ENCODE measurements at places on chromosomes 13 and 19.

DNA sequence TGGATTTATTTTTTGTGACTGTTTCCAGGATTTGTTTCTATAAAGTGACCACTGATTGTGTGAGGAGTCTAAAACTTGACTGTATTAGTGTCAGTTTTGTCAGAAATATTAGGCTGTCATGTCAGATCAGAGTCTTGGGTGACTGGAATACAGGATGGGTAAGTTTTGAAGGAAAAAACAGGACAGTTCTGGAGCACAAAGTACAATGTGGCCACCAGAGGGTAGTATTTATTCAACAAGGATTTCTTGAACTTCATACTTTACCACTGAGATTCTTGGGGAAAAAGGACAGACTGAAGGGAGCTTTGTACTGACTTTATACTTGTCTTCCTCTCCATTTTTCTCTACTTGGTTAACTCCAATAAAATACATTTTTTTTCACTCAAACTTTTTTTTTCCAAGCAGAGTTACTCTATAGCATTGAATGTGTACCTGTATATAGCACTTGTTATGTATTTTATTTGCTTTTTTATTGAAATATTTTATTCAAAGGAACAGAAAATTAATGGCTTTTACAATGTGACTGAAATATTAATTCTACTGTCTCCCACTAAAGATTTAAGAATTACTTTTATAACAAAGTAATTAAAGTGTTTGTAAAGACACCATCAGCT, 51.1 kb downstream of the LMO7 start:
- DNase-seq, result no peak

DNA sequence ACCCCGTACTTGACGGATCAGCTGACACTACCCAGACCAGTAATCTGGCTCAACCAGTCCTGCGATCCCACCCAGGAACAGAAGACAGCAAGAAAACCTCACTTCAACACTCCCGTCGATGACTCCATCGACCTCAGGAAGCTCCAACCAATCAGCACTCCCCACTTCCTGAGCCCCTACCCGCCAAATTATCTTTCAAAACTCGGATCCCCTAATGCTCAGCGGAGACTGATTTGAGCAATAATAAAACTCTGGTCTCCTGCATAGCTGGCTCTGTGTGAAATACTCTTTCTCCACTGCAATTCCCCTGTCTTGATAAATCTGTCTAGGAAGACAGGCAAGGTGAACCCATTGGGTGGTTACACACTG, 1.2 kb downstream of the LSM4 start:
- DNase-seq, result no peak

DNA sequence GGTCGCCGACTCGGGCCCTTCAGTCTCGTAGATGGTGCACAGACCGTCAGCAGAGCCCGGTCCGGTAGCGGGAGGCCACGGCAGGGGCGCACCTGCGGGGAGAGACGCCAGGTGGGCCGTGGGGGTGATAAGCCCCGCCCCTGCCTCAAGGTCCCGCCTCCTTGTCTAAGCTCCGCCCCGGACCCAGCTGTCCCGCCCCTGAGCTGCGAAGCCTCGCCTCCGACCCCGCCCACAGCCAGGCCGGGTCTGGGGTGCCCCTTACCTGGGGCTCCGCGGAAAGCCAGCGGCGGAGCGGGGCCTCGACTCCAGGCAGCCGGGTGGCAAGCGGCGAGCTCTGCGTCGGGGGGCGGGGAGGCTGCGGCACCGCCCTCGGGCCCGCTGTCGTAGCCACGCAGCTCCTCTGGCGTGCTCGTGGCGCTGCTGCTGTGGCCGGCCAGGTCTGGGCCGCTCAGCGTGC, 4.7 kb downstream of the PRR36 start:
- DNase-seq, result peak; percentile 85

DNA sequence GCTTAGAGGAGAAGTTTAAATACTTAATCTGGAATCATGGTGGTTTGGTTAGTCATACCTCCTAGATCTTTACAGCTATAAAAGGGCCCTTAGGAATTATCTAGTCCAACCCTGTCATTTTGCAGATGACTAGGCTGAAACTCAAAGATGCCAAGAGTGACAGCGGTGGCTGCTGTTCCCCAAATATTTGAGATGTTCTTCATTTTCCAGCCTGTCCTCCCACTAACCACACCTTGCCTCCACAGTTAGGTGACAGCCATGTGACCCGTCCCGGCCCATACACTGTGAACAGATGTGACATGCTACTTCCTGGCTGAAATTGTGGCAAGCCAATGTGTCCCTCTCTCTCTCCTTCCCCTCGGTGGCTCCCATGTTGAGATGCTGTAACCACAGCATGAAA, 225.5 kb upstream of the IPO5 start:
- no peak for DNase-seq

DNA sequence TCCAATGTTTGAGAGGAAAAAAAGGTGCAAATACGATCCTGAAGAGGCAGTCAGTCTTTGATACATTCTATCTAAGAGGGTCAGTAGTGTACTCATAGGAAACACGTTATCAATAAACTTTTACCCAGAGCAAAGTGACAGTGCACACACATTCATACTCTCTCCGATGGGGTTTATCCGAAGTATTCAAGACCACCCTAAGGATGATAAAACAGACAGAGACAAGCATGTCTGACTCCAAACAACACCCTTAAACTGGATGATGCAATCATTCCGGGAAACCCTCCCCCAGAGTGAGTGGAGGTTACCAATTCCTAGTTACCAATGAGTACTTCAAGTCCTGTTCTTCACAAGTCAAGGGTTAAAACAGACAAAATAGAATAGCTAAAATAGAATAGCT, 79.1 kb downstream of the DNAJC3 start:
- no peak for DNase-seq

DNA sequence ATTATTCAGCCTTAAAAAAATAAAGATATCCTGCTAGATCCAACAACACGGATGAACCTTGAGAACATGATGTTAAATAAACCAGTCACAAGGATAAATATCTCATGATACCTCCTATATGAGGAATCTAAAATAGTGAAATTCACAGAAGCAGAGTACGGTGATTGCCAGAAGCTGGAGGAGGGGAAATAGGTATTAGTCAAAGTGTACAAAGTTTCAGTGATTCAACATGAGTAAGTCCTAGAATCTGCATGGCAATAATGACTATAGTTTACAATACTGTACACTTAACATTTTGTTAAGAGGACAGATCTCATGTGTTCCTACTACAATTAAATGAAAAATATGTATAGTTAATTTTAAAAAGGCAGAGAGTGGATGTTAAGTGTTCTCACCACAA, 206.6 kb upstream of the SLC10A2 start:
- DNase-seq, result no peak

DNA sequence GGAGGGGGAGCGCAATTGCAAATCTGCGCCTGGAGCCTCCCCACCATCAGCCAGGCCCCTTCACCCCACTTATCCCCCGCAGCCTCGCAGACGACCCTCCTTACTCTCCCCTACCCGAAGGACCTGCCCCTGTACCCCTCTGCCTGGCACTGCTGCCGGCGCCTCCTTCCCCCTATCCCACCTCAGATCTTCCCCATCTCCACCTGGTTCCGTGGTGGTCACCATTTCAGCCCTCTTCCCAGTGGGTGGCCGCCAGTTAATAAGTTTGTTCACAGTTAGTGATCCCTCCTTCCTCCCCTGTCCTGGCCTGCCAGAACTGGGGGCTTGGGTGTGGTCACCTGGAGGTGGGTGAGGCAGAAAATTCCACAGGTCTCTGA, 397 bp downstream of the SLC44A2 start:
- no peak for DNase-seq

DNA sequence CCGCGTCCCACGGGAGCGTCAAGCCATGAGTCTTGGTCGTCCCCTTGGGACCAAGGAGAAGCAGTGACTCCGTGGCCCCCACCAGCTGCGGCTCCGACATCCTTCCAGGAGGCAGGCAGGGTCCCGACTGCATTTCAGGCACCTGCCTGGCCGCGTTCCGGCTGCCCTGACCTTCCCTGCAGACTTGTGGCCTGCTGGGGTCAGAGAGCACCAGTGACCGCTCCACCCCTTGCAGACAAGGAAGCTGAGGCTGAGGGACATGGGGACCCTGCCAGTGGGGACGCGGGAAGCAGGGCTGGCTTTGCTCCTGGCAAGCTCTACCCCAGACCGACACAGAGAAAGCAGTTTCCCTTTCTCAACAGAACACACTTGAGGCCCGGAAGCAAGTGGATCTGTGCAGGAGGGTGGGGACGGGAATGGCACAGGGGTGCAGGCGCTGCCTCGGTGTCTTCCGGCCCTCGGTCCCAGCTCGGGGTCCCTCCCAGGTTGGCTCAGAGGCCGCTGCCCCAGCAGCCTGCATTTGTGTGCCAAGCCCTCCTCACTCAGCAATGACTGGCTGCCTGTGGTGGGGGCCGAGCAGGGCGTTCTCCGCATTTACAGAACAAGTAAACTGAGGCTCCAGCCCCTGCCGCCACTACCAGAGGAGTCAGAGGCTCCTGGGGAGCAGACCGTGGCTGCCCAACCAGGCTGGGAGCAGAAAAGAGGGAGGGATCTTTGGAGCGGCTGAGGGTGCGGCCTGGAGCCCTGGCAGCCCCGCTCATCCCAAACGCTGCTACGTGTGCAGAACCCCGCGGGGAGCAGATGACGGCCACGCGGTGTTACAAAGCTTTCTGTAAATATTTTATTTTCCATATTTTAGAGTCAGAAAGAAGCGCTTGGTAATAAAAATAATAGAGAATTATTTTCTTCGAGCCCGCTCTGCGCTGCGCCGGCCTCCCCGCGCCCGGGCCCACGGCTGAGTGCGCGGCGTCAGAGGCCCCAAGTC, 43.9 kb downstream of the GAS6 start:
- no peak for DNase-seq

DNA sequence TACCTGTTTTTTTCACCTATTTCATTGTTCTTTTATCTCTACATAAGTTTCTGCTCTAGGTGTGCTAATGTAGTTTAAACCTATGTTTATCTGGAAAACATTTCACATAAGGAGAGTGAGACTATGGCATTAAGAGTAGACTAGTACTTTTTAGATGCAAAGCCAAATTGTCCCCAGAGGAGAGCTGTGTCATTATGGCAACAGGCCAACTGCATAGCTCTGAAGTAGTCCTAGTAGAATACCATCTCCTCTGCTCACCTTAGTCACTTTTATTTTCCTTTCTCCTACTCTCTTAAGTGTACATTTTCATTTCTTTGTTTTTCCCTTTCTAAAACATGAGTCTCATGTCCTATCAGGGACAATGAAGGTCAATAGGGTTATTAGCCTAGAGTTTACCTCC, 123.1 kb downstream of the ITGBL1 start:
- DNase-seq, result no peak

- no peak for DNase-seq
These were observed 28.7 kb upstream of the LMO7 start for GRCh38 chr13:75607447-75607846.

- DNase-seq, result no peak
These were observed 28.2 kb downstream of the UNC13A start for GRCh38 chr19:17659996-17660395.

- no peak for DNase-seq
These were observed 6.0 kb upstream of the CTU1 start for GRCh38 chr19:51114087-51114729.

DNA sequence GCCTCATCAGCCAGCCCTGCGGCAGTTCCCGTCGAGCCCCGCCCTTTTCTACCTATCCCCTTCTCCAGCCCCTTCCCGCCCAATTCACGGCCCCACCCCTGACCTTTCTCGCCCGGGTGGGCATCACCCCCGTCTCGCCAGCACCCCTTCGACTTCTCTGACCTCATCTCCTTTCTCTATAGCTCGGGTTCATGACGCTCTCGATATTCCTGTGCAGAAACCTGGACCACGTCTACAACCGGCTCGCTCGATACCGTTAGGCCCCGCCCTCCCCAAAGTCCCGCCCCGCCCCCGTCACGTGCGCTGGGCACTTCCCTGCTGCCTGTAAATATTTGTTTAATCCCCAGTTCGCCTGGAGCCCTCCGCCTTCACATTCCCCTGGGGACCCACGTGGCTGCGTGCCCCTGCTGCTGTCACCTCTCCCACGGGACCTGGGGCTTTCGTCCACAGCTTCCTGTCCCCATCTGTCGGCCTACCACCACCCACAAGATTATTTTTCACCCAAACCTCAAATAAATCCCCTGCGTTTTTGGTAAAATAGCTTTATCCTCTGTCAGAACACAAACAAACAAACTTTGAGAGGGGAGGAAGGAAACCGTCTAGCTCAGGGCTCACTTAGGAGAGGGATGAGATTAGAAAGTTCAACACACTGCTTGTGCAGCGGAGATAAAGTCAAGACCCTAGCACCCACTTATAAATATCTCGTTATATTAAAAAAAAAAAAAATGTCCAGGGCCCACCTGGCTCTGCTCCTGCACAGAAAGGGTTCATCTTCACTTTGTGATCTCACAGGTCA, 5.1 kb downstream of the CD37 start:
- DNase-seq, result peak; percentile 69

Measured in left forelimb (tissue), 1 donor.